COR-L47 (cell line): ENCODE measurements at places on chromosomes 1 and 21.
A peak's percentile ranks its signal among the peaks of the same experiment; 100 is the strongest.

- no peak for DNase-seq
Observed at GRCh38 chr1:3675436-3675835, 23.1 kb downstream of the TP73 start.

DNA sequence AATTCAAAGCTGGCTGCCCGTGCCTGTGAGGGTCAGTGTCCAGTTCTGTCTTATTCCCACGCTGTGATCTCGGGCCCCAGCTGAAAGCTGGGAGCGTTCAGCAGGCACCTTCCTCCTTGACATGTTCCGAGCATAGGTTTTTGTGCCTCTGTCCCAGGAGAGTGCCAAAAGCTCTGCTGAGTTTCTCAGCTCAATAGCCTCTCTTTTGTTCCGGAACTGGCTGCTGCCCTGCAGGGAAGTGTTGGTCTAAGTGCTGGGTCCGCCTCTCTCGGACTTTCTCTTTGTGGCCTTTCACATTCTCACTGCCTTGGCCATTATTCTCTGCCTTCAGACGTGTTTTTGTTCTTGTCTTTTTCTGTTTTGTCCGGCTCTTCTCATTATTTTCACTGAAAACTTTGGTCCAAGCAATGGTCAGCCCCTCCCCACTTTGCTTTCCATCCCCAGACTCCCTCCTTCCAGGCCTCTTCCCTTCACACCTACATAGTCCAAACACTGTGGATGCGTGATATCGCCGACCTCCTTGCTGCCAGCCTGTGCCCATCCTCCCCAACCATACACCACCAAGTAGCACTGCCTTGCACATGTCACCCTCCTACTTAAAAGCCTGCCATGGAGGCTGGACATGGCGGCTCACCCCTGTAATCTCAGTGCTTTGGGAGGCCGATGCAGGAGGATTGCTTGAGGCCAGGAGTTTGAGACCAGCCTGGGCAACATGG is 233.8 kb downstream of the RHOU start:
- DNase-seq, result no peak

GRCh38 chr1:21587602-21587953 is 78.4 kb downstream of the ALPL start:
- DNase-seq, result no peak

GRCh38 chr21:34603710-34604057 is 11.2 kb downstream of the RCAN1 start:
- DNase-seq, result peak; percentile 29

- no peak for DNase-seq
Observed at GRCh38 chr1:231383159-231383860, 38.8 kb downstream of the EGLN1 start.

DNA sequence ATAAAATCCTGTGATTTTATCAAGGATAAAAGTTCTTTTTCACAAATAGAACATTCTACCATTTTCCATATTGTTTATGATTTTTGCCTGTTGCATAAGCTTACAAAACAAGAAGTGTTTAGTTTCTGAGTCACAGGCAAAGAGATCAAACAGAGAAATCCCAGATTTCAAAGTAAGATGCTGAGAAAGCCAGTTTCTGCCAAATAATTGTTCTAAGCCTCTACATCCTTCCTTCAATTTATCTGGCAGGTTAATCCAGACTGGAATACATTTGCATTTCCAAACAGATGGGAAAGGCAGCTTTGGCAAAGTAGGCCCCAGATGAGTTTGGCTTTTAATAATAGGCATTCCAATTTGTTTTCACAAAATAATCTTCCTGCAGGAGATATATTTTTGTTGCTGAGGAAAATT is 2.5 kb downstream of the SLC1A7 start:
- DNase-seq, result no peak

- no peak for DNase-seq
Observed at GRCh38 chr1:47030170-47030805, 6.8 kb downstream of the CYP4X1 start.

DNA sequence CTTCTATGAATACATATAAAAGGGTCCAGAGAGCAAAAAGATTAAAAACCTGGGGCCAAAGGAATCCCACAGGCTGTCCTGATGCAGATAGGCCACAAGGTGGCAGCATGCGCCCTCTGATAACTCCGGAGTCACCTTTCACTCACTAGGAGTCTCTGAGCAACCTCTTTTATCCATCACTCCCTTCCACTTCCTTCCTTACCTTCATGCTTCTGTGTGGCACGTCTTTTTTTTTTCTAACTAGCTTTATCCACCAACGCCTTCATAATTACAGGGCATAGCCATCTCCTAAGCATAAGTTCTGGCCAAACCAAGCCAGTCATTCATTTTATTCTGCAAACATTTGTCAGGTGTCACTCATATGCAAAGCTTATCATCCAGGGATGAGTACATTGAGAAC is 3.9 kb upstream of the PGLYRP4 start:
- peak; percentile 73 for DNase-seq

DNA sequence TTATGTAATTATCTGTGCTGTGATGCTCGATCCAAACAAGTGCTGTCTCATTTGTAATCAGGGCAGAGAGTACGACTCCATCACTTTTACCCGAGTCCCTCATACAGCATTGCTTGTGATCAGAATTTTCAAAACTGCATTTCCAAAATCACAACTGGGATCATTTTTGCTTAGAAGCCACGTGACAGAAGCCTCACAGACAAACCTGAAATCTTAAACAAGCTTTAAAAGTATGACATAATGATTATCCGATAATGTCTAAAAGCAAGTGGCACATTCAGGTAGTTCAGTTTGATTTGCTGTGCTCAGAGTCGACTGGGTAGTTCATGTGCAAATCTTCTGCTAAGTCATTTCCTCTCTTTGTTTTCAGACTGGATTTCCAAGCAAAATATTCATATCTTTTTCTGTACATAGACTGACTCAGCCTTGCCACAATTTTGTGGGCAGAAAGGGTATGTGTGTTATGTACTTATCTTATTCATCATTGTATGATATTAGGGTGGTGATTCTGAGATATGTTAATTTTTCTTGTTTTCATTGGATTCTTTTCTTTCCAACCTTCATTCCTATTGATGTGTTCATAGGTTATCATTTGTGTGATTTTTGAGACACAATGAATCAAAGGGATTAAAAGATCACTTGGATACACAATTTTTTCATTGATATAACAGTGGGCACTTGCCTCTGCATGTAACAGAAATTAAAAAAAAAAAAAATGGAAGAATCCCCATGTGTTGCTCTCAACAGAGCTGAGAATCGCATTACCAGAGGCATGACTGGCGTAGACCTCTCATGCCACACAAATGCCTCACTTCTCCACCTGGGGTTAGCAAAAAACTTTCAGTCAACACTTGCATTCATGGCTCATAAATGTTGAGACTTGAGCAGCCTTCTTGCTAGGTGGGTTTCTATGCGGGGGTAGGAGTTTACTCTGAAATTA is 355.7 kb downstream of the LTN1 start:
- no peak for DNase-seq

DNA sequence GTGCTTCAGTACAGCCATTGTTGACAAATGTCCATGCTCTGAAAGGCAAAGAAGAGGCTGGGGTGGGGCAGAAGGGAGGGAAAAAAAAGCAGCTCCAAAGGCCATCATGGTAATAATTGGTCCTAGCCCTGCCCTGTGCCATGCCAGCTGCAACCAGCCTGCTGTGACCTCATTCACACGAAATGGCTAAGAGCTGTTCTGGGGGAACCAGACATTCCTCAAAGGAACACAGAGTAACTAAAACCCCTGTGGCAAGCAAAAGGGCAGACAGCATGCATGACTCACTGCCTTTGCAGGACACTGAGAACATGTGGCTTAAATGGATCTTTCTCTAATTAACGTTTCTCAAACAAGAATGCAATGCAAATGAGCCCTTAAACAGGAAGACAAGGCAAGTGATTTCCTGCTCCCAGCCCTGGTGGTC is 42.3 kb downstream of the STYXL2 start:
- DNase-seq, result no peak

- DNase-seq, result no peak
Observed at GRCh38 chr21:46144464-46145070, 10.8 kb downstream of the FTCD start.

- no peak for DNase-seq
Observed at GRCh38 chr1:203548892-203549291, 54.9 kb downstream of the OPTC start.

DNA sequence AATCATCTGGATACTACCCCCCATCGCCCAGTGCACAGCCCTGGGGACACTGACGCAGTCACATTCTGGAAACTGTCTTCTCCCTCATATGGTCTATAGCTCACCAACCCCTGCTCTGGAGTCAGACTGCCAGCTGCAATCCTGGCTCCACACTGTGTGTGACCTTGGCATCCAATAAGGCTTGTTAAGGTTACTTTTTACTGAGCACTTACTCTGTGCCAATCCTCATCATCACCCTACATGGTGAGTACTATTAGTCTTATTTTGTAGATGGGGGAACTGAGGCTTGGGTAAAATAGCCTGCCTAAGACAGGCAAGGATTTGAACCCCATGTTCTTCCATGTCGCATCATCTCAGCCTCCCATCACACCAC is 34.9 kb downstream of the AHDC1 start:
- no peak for DNase-seq

- DNase-seq, result peak; percentile 38
Observed at GRCh38 chr1:181482521-181483284, 614 bp upstream of the CACNA1E start.

DNA sequence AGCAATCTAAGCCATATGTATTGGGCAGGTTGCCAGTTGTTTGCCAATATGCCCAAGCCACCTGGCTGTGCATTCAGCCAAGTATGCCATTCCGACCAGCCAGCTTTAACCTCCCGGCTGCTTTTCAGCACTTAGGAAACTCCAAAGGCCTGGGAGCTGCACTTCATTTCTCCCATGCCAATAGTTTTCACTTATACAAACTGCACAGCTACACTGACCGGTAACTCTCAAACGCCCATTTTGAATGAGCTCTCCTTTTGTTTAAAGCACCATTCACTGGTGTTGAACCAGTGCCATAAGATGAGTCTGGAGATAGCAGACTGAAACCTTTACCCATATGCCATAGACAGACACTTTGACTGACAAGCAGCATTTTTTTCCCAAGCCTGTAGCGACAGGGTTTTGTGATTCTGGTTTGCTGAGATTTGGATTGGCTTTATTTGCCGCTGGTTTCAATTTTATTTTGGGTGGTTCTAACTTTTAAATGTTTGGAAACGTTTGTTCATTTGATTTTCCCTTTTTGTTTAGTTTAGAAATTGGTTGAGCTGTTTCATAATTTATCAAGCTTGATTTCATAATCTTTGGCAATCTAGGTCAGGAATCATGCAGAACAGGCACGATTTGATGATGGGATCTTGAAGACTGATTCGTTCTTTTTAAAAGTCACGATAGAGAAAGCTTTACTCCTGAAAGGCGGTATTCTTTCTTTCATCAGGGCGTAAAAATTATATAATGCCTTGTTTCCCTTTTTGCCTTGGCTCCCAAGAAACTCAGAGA is 144.6 kb downstream of the NFIA start:
- peak; percentile 60 for DNase-seq

- no peak for DNase-seq
Observed at GRCh38 chr1:154755858-154756730, 114.0 kb downstream of the KCNN3 start.

GRCh38 chr1:19793360-19794046 is 6.2 kb downstream of the TMCO4 start:
- DNase-seq, result no peak

DNA sequence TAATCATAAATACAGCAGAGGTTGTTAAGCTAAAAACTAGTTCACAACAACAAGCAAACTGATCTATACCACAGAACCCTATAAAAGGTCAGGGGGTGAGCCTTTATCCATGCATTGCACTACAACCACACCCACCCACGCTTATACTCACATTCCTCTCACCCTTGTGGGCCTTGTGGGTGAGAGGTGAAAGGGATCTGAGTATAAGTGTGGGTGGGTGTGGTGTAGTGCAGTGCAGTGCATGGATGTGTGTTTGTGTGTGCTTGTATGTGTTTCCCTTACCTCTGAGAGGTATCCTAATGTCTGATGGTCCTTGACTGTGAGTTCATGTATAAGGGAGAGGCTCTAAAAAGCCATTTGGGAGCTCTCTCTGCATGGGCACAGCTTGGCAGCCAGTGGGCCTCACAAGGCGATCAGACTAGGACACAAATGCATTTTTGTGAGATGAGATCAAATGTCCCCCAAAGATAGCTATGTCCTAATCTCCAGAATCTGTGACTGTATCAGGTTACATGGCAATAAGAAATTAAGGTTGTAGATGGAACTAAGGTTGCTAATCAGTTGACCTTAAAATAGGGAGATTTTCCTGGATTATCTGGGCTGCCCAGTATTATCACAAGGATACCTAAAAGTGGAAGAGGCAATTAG is 95.5 kb upstream of the DPT start:
- DNase-seq, result no peak

DNA sequence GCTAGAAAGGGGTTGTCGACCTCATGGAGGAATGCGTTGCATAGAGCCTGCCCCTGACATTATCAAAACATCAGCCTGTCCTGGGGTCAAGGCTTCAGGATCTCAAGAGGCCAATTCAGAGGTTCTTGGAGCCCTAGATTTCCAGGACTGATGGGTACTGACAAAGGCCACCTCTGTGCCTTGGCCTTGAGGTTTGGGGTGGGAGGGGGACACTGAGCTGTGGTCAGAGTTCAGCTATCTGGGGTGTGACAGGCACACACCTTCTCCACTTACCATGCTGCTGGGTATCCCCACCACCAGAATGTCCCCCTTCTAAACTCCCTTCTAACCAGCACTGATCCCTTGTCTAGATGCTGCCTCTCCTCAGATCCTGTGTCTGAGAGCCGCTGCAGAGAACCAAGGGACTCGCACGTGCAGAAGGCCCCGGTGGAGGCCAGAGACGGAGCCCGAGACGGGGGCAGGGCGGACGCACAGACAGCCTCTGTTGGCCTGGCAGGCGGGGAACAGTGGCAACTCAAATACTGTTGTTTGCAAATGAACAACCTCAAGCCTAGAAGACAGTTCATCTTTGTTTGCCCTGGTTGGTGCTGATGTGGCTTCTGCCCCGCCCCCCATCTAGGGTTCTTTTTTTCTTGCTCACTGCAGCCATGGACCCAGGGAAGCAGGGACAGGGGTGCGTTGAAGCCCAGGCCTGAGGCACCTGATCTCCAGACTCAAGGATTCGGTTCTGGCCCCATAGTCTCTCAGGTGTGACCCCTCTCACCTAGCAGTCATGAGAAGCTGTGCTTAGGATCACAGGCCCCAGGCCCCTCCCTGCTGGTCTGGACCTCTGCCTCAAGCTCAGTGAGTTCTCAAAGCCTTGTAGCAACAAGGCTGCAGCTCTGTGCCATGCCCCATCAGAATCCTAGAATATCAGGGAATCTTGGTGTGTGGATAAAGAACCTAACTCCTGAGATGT is 28.1 kb upstream of the CSF1 start:
- no peak for DNase-seq

GRCh38 chr21:14630556-14631069 is 84.5 kb upstream of the SAMSN1 start:
- DNase-seq, result no peak

DNA sequence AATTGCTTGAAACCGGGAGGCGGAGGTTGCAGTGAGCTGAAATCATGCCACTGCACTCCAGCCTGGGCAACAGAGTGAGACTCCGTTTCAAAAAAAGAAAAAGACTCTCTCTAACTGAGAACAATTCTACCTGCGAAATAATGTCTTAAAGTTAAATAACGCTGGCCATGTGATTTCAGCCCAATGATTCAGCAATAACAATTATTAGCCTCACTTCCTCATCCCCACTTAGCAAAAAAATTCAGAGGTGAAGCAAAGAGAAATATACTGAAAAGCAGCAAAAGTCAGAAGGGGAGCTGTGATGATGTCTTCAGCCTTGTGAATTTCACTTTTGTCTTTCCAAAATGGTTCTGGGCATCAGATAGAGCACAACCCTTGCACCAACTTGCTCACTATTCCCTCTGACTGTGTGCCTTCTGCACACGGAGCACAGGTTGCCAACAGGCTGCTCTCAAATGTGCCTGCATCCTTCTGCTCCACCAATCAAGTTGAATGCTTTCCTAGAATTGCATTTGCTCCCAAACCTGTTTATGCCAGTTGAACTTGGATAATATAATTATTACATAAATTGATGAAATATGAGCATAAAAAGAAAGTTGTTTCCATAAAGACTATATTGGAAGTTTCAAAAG is 79.8 kb upstream of the IPO9 start:
- DNase-seq, result no peak
